ENCODE measurements at places on chromosomes 12 and 14.

DNA sequence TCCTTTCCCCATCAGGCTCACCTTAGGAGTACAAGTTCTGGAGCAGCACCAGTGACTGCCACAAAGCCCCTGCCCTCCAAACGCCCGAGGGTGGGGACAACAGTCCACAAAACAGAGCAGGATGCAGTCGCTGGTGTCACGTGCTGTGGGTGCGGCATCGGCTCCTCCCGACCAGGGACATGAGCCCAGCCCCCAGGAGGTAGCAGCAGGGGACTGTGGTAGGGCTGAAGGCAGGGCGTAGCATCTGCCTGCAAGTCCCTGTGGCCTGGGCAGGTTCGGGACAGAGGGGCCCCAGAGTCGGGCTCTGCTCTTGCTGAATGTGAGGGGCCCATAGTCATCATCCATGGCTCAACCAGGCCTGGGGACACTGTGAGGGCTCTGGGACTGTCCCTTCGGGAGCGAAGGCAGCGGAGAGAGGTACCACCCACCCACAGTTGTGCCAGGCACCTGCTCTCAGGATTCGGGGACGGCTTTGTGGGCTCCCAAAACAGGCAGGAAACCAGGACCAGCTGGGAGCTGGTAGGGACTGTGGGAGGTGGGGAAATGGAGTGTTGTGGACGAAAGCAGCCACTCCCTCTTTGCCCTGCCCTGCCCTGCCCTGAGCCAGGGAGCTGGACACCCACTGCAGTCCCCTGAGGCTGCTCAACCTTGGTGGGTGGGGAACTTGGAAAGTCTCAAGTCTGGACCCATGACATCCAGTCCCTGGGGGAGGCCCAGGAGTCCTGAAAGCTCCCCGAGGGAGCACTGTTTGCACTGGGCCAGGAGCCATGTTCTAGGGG lies 30.7 kb downstream of the FBRSL1 start:
- no peak for DNase-seq

DNA sequence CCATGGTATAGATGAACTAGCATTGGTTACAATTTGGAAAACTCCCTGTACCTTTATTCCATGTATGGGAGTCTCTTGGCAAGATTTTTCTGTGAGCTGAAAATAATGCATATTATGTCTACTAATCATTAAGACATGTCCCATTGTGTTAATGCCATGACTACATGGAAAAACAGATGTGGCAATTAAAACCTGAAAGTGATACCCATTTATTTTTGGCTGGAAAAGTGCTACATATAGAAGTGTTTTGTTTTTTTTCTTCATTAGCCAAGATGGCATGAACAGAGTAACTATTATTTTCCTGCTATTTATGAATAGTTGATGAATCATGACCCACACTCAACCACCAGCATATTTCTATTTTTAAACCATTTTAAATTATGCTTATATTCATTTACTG lies 58.2 kb downstream of the ALG10B start:
- DNase-seq: no peak

- DNase-seq: no peak
Observed at GRCh38 chr14:101120641-101121507, 217.4 kb upstream of the RTL1 start.

GRCh38 chr12:38508246-38508645 lies 191.7 kb downstream of the ALG10B start:
- DNase-seq: no peak

DNA sequence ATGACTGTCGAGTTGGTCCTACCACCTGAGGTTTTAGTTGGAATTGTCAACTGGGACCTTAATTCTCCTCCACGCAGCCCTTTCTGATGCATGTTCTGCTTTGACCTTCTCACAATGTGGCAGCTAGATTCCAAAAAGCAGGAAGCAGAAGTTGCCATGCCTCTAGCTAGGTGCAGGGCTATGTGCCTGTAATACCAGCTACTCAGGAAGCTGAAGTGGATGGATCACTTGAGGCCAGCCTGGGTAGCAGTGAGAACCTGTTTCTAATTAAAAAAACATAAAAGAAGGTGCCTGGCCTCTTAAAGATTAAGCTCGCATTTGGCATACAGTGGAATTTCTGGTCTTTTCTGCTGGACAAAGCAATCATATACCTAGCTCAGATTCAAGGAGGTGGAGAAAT lies 77.1 kb downstream of the FGD4 start:
- DNase-seq: no peak

GRCh38 chr12:16158050-16158449 lies 119.4 kb downstream of the SLC15A5 start:
- no peak for DNase-seq

DNA sequence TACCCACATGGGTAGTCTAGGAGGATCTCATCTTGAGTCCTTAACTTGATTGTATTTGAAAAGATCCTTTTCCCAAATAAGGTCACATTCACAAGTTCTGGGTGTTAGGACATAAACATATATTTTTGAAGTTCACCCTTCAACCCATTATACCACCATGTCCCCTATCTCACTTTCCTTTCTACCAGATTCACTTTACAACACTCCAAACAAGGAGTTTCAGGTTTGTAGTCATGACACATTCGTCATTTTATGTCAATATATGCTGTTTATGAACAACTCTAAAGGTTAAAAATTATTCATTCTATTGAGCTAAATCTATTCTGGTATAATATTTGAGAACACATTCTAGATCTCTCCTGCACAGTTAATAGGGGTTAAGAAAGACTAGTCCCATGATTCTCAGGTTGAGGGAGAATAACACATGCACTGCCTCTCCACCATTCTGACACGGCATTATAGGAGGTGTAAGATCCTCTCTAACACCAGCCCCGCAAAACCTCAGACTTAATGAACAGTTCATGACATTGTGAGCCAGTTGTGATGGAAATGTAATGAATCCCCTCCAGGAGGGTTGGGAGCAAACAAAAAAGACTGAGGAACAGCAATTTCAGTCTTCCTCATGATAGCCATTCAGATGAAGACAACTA lies 72.0 kb upstream of the PSMA6 start:
- DNase-seq: no peak

DNA sequence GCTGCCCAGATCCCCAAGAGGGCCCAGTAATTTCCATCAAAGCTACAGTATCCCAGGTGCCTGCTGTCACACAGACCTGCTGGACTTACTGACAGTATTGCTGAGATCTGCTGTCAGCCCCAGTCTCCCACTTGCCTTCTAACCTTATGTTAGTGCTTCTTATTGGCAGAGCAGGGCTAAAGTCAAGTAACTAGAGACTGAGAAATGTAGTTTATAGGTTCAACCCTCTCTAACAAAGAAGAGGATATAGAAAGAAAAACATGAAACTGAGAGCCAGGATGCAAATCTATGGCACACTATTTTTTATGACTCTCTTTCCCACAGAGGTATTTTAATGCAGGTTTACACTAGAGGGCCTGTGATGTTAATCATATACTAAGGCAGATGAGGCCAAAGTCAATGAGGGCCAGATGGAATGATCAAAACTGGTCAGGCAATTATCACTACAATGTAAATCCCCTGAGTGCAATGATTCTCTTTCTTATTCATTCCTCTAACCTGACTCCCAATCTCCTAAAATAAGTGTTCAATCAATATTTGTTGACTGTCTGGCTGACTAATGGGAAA lies 781.9 kb downstream of the VRK1 start:
- no peak for DNase-seq
